Hindlimb muscle (tissue), 1 donor: ENCODE measurements at places on chromosomes 16 and 17. TPM values are rescaled to one million over a fixed set of nuclear protein-coding genes. Genes with fewer than 3 reads are reported as not detected.

- DNase-seq = no peak
Observed at GRCh38 chr17:22492331-22492730, 800.0 kb downstream of the KCNJ18 start.

Gene CLEC18B
- polyA plus RNA-seq = 3.9 TPM

Gene TTYH2
- 72.3 TPM for polyA plus RNA-seq

DNA sequence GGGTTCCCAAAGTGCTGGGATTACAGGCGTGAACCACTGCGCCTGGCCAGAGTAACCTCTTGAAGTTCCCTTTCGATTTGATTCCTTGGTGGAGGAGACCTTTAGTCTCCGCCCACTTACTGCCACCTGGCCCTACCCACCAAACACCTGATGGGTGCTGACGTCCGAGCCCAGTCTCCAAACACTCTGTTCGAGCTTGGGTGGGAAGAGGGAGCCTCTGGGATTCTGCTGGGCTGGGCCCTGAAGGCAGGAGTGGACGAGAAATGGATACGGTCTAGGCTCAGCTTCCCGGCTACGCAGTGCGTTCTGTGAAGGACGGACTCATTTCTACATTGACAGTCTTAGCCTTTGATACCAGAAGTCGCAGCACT, 870 bp upstream of the ITGA3 start:
- no peak for DNase-seq

DNA sequence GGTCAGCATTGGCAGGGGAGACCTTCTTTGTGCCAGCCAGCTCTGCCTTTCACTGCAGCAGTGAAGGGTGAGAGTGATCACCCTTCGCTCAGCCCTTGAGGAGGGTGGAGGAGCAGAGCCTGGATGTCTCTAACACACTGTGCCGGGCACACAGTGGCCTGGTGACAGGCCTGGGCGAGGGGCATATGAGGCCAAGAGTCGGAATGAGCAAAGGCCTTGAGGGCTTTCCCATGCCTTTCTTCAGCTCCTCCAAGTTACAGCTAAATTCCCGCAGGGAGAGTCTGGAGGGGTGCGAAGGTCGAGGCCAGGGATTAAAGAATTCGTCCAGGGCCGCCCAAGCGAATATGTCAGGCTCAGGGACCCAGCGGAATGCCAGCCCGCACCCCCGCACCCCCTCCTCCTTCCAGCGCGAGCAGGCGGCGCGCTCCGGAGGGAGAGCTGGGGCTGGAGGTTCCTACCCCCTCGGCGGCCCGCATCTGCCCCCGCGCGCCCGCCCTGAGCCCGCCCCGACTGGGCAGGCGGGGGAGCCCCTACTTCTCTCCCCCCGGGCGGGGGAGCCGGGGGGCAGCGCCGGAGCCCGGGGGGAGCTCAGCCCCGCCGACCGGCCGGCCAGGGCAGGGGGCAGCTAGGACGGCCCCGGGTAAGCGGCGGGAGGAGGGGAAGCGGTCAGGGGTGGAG, at the start of gene RASL10B:
TSS of gene RASL10B (plus strand) at position 401 of the 678 bp plus-strand sequence. CDS start 3,546 bp downstream, outside the sequence.
- peak; percentile 43 for DNase-seq

Gene KRTAP2-1
- polyA plus RNA-seq = not detected

GRCh38 chr16:7324321-7324720, 8.3 kb upstream of the RBFOX1 start:
- DNase-seq = no peak

GRCh38 chr16:62022688-62023087, 13.6 kb downstream of the CDH8 start:
- no peak for DNase-seq

DNA sequence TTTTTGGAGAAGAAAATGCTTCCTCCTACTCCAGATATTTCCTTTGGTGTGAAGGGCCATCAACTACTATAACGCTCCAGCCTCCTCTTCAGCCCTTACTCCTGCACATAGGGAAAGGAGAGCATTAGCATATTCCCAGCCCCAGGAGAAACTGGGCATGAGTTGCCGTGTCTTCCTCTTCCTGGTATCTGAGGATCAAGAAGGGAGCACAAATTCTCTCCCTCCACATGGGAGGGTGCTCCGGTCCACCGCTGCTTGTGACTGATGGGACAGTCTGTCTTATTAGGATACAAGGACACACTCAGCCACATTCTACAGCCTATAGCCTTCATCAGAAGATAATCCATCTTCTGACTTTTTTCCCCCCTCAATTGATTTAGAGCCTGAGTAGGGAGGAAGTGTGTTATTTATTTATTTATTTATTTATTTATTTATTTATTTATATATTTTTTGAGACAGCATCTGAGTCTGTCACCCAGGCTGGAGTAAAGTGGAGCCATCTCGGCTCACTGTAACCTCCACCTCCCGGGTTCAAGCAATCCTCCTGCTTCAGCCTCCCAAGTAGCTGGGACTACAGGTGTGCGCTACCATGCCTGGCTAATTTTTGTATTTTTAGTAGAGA, 16.6 kb upstream of the CYB5B start:
- no peak for DNase-seq
